NCI-H2081 (cell line): ENCODE measurements at places on chromosomes 4 and X.

- DNase-seq, result no peak
Observed at GRCh38 chrX:48676893-48677270, 6.7 kb upstream of the WAS start.

DNA sequence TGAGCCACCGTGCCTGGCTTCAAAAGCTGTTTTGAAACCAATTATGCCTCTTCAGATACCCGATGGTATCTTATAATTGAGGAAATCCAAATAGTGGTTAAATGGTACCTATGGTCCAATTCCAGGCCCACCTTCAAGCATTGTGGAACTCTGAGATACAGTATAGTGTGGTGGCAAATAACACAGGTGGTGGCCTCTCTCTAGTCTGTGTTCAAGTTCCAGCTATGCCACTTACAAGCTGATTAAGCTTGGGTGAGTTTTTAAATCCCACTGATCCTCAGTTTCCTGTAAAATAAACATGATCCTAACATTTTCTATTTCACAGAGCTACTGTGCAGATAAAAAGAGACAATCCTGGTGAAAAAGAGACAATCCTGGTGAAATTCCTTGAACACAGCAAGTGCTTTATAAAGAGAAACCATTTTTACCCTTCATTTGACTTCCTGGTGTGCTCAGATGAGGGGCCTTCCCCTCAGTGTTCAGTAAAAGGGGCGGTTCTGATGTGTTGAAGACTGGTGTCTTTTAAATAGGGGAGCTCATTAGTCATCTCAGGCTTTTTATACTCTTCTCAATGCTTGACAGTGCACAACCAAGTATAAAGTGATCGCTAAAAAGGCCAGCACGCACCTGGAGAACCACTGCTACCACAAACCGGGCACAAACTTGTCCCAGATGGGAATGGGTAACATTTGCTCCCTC, 30.8 kb upstream of the CD40LG start:
- no peak for DNase-seq

GRCh38 chr4:114209584-114209983, 230.1 kb upstream of the ARSJ start:
- DNase-seq, result no peak

GRCh38 chr4:11604821-11605220, 176.1 kb upstream of the HS3ST1 start:
- no peak for DNase-seq

- DNase-seq, result no peak
Observed at GRCh38 chr4:101186567-101187184, 160.7 kb downstream of the PPP3CA start.

DNA sequence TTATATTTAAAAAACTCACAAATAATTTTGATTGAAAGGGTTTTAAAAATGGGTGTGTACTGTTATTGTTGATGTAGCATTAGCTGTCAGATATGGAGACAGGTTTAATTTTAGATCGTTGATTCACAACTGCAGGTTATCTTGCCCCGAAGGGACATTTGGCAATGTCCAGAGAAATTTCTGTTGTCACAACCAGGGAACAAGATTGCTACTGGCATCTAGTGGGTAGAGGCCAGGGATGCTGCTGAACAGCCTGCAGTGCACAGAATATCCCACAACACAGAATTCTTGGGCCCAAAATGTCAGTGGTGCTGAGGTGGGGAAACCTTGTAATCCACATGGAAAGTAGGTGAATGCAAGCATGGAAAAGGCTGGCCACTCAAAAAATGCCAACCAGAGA, 114.9 kb downstream of the MAGEB17 start:
- no peak for DNase-seq

DNA sequence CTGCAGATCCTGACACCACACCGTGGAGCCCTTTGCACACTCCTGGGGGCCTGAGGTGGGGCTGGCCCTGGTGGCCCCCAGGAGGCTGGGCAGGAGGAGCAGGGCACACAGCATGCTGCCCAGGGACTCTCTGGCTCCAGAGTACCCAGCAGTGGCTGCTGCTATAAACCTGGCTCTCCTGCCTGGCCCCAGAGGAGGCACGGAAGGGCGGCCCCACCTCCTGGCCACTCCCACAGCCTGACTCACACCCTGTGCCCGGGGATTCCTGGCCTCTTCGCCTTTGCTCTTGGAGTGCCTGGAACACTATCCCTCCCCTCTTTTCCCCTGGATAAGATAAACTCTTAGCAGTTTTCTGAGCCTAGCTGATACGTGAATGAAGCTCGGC, at the start of gene PSAPL1:
Gene PSAPL1, minus strand, starts transcription at position 165 of the 385 bp plus-strand sequence. Its CDS starts 51 bp downstream, at position 114.
- no peak for DNase-seq

DNA sequence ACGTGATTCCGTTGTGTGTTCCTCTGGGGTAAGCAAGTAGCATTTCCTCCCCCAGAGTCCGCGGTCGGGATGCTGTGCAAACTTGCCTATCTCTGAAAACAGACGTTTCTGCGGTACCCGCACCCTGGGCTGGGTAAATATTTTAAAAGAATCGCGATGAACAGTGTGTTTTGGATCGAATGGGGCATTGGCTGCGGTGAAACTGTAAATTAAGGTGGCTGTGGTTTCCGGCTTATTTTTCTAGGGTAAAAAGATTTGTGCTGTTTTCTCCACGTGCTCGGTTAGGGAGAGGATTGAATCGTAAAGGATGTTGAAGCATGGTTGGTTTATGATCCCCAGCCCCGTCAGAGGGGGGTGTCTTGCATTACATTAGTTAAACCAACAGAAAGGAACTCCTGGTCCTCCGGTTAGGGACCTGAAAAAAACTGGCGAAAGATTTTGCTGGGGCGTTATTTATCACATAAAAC, 1.2 kb downstream of the HHIP start:
- DNase-seq, result no peak

GRCh38 chrX:30248854-30249253, 1.9 kb downstream of the MAGEB1 start:
- DNase-seq, result no peak

- DNase-seq, result peak; percentile 48
Observed at GRCh38 chr4:170589597-170590191, 499.9 kb upstream of the AADAT start.

- no peak for DNase-seq
Observed at GRCh38 chrX:71910643-71910985, at the start of gene NHSL2. Gene NHSL2 (plus strand): TSS chrX:71910845.

GRCh38 chr4:160180211-160180610, 1077.3 kb downstream of the RAPGEF2 start:
- DNase-seq, result no peak

DNA sequence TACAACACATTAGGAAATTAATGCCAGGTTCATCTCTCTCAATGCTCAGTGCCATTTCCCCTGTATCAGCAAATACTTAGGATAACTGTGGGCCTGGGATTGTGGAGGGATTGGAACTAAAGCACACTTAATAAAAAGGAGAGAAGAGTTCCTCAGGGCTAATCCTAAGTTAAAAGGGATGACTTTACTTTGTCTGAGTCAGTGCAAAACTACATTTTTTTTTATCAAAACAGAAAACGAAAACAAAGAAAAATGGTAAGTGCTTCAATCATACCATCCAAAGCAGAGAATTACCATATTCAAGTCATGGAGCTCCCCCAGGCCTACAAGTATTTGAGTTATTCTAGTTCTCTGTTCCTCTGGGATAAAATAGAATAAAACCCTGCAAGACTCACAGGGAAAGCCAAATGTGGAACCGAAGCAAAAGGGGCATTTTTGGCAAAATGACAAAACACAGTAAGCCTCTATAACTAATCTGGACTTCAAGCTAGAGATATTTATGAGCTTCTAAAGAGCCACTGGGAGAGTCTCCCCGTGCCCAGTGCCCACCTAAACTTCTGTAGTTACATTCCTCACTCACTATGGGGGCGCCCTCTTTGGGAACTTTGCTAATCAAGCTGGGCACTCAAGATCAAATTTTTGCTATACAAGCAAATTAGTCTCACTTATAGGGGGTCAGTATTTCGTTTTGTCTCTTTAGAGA, 53.4 kb downstream of the PALLD start:
- DNase-seq, result no peak

GRCh38 chr4:13881892-13882291, 254.4 kb upstream of the BOD1L1 start:
- no peak for DNase-seq

GRCh38 chr4:94766856-94767255, 9.1 kb downstream of the BMPR1B start:
- DNase-seq, result no peak

DNA sequence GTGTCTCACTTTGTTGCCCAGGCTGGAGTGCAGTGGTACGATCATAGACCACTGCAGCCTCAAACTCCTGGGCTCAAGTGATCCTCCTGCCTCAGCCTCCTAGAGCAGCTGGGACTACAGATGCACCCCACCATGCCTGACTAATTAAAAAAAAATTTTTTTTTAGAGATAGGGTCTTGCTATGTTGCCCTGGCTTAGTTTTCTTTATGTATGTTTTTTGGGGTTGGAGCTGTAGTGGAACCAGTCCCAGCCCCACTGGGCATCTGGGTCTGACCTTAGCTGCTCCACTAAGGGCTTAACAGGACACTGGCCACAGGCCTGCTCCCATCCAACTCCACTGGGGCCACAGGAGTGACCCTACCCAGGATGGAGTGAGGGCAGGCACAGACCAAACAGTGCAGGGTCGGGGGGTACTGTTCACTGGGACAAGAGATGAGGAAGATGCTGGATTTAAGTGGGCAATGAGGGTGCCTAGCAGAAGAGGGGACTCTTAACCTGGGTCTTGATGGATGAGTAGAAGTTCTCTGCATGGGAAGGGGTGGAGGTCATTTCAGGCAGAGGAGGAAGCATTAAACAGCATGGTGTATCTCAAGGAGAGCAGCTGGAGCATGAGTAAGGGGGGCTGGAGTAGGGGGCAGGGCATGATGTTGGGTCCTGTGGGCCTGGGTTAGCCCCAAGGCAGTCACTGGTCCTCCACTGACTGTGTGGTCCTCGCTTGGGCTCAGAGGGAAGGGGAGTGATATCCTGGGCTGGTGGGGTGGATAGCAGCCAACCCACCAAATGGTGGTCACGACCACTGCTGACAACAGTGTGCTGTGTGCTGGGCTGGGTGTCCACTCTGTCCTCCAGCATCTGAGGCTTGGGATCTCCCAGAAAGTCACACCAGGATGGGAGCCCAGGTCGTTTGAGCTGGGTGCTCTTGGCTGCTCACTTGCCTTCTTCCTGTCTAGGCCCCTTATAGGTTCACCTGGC, 24.1 kb upstream of the ADD1 start:
- no peak for DNase-seq

GRCh38 chr4:121156822-121157769, 7.0 kb downstream of the TNIP3 start:
- DNase-seq, result no peak

GRCh38 chrX:109472939-109473735, 8.7 kb downstream of the GUCY2F start:
- DNase-seq, result no peak

- no peak for DNase-seq
Observed at GRCh38 chr4:4625488-4625887, 83.6 kb upstream of the STX18 start.

- DNase-seq, result no peak
Observed at GRCh38 chr4:139020384-139020783, 4.8 kb downstream of the NOCT start.

GRCh38 chrX:110131031-110131430, 128.1 kb downstream of the TMEM164 start:
- DNase-seq, result no peak

DNA sequence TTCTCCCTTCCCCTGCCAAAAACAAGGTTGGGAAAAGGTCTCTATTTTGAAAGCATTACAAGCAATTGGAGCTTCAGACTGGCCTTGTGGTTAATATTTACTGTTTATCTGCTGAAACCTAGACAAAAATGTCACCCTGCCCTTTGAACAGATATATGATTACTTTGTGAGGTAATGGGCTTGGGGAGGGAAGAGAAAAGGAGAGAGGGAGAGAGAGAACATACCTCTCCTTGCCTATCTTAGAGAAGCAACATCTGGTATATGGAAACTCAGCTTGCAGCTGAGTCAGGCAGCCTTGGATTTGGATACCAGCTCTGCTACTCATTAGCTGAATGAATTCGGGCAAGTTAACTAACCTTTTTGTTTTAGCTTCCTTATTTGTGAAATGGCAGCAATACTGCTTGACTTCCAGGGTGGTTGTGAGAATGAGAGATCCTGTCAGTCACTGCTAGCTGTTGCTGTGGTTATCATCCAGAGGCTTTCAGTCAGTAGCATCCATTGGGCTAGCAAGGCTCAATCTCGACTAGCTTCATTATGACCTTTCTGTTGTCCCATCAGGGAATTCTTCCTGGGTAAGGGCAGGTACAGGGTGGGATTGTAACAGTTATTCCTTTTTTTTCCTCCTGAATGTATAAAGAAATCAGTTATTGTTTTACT, 41.1 kb downstream of the ZFX start:
- no peak for DNase-seq

DNA sequence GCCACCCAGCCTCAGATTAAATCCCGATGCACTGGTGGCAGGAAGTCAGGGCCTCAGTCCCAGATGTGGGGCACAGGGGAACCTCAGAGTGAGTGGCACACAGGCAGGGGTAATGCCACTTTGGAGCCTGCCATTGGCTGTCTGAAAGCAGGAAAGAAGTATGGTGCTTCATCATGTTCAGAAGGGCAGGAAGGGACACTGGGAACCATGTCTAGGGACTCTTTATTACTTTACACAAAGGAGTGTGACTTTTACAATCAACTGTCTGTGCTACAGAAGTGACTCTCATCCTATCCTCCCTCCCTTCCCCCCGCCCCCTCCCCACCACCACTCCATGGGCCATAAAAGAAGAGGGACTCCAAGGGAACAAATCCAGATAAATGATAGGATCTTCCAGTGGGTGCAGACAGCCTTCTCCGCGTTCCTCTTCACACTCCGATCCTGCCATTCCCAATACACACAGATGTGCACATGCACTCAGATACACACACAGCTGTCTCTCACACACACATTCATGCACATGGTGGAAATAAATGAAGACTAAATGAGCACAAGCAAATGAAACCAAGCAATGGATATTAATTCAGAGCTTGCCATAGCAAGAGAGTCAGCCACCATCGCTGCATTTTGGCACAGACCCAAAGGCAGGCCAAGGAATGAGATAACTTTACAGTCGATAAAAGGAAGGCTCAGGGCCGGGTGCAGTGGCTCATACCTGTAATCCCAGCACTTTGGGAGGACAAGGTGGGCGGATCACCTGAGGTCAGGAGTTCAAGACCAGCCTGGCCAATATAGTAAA, 2.5 kb upstream of the TMEM154 start:
- DNase-seq, result no peak

- no peak for DNase-seq
Observed at GRCh38 chr4:175456131-175456530, 355.9 kb downstream of the GPM6A start.

DNA sequence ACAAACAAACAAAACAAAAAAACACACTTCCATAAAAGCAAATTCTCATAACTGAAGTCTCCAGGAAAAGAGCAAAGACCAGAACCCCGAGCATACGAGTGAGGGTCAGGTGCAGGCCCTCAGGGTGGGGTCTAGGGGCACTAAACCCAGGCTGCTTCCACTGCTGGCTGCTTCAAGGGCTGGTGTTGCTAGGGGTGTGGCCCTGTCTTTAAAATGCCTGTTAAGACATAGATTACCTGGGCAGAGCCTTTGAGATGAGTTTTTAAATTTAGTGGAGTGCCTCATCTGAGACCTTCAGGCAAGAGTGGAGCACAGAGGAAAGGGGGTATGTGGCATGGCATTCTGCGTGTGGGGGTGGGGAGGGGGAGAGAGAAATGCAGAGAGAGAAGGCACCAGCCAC, 87.0 kb downstream of the FHDC1 start:
- no peak for DNase-seq

GRCh38 chr4:44235897-44236296, 212.7 kb downstream of the KCTD8 start:
- DNase-seq, result no peak

- peak; percentile 47 for DNase-seq
Observed at GRCh38 chr4:82721819-82722423, 76.7 kb downstream of the SCD5 start.
